AG20443 (cell line): ENCODE measurements at places on chromosomes 13 and 19.

GRCh38 chr13:102355251-102355650 is 46.6 kb downstream of the FGF14 start:
- DNase-seq, result no peak

DNA sequence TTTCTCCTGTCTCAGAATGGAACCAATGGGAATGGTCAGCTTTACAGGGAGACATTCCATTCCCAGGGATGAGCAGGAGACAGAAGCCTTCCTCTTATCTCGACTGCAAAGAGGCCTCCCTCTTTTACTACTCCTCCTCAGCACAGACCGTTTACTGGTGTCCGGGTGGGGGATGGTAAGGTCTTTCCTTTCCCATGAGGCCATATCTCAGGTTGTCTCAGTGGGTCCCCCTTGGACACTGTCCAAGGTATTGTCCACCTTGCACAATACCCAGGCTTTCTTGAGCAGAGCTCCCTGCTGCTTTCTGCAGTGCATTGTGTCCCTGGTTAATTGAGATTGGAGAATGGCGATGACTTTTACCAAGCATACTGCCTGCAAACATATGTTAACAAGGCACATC is 7.5 kb upstream of the ZNF808 start:
- no peak for DNase-seq

DNA sequence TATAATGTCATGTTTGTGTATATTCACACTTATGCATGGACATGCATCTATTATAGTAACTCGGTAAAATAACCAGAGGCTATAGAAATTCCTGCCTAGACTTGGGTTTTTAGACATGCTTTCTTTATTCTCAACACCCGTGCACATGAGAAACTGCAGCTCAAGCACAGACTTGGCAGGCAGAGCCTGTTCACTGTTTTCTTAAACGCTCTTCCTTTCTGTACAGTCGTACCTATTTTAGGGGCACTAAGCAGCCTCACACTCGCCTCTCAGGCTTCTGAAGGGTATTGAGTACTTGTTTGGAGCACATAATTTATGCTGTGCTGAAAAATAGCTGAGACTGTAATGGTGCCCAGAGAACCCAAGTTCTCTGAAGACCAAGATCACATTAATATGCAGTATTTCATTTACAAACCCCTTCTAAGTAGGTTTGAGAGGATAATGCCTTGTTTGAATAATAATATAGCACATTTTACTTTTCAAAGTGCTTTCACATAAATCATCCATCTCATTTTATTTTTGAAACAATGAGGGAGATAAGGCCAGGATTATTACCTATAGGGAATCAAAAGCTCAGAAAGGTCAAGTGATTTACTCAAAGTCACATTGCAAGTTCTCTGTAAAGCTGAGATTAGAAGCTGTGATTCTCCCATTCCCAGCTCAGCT is 429.9 kb downstream of the SPRY2 start:
- DNase-seq, result no peak

DNA sequence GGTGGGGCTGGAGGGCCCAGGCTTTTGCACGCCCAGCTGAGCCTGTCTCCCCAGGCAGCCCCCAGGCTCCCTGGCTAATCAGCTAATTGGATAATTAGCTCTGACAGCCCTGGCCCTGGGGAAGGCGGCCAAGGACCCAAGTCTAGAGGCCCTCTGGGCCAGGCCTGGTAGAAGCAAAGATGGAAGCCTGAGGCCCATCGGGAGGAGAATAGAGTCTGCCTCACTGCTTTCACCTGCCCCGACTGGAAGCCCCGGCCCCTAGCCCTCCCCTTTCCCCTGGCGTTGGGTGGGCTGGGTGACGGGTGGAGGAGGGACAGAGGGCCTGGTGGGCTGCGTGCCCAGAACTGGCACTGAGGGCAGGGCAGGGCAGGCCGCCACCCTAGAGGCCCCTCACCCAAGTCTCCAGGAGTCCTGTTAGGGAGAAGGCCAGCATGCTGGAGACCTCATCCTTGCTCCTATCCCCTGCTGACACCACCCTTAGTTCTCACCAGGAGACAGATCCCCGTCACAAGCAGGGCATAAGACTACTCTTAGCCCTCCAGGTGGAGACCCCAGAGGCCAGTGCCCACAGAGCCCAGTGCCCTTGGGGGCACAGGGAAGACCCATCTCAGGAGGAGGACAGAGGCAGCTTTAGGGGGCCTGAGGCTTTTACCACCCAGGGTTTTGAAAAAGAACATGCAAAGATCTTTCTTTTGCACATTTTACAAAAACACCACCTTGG is 12.0 kb downstream of the LYL1 start:
- DNase-seq, result no peak

GRCh38 chr13:50609011-50609410 is 234.5 kb downstream of the DLEU7 start:
- no peak for DNase-seq

DNA sequence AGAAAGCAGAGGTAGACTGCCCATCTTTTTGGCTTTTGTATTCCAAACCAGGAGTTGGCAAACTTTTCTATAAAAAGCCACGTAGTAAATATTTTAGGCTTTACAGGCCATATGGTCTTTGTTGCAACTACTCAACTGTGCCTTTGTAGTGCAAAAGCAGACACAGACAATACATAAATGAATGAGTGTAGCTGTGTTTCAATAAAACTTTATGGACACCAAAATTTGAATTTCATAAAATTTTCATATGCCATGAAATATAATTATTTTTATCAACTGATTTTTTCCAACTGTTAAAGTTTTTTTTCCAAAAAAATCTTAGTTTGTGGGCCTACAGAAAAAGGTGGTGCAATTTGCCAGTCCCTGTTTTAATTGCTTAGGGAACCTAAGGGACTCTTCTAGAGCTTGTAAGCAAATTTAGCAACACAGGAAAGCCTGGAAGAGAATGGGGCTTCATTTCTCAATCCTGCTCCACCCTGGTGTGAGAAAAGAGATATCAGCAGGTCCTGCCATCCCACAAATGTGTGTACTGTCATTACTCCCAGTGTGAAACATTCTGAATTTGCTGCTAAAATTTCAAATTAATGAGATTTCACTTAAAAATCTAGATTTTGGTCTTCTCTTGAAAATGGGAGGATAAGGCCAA is 194.2 kb downstream of the RGCC start:
- no peak for DNase-seq

GRCh38 chr13:44068169-44068568 is 188.5 kb downstream of the LACC1 start:
- DNase-seq, result peak; percentile 11

GRCh38 chr13:46615888-46616531 is 63.0 kb downstream of the LRCH1 start:
- peak; percentile 30 for DNase-seq

- DNase-seq, result no peak
Observed at GRCh38 chr13:50268500-50268899, 253.3 kb downstream of the KCNRG start.

- DNase-seq, result no peak
Observed at GRCh38 chr19:50567882-50568727, at the start of gene LRRC4B. Gene LRRC4B, minus strand, starts transcription at chr19:50568435. Its CDS starts 19,597 bp downstream, at chr19:50548838.

DNA sequence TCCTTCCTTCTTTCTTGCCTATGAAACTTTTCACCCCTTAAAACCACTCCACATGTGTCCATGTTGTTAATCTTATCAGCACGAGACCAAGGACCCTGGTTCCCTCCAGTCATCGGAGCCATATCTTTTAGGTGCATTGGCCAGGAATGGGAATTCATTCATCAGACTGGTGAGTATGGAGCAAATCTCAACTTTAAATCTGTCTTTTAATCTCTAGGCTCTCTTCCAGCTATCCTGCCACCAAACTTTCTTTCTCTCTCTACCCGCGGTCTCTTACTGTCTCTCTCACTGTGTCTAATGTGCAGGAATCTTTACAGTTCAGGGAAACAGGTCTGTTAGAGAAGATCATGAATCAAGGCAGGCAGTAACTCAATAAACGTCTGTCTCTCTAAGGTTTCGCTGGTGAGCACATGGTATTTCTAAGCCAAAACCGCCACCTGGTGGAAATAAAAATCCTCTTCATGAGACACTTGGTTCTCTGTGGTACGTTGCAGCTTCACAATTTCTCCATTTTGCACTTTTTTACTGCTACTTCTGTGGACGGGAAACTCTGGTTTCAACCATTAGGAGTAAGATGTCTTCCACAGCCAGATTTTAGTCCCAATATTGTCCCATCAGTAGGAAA is 16.1 kb downstream of the LGALS16 start:
- peak; percentile 43 for DNase-seq
